IMR-90 (cell line): ENCODE measurements at places on chromosomes 12 and 14.

- no peaks in the 10 kb centered on the region for H3K36me3 ChIP-seq
- no peak overlapping the region for H3K27ac ChIP-seq
- no peak for DNase-seq
- H3K4me1 ChIP-seq, result peaks cover 4% of the 10 kb centered on the region; the same call in 1 of the 2 replicates
- H3K27me3 ChIP-seq, result no peaks in the 10 kb centered on the region
Measured at GRCh38 chr12:12534166-12534866, 28.3 kb downstream of the DUSP16 start.

DNA sequence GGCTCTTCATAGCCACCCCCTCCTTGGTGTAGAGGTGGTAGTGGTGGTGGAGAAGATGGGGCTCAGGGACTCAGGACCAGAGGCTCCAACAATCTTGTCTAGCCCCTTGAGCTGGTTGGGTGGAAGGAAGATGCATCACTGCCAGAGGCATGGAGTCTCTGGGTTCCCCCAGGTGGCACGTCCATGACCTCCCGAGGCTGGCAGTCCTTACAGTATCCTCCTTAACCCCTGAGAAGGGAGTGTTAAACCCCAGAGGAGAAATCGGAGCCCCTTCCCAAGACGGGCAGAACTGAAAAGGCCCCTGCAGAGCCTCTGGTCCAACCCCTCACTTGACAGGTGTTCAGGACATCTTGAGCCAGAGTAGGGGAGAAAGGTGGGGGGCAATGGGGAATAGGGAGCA, 9.1 kb downstream of the KRT83 start:
- peaks cover 2% of the 10 kb centered on the region; the same call in 1 of the 2 replicates for H3K4me1 ChIP-seq
- H3K27ac ChIP-seq, result no peak overlapping the region
- H3K27me3 ChIP-seq, result peaks cover 65% of the 10 kb centered on the region
- no peaks in the 10 kb centered on the region for H3K36me3 ChIP-seq
- H3K4me3 ChIP-seq, result no peak overlapping the region
- no peak for DNase-seq

- H3K4me3 ChIP-seq, result no peak overlapping the region
- no peak for DNase-seq
- H3K27me3 ChIP-seq, result no peaks in the 10 kb centered on the region
- H3K27ac ChIP-seq, result no peak overlapping the region
- no peaks in the 10 kb centered on the region for H3K36me3 ChIP-seq
- no peaks in the 10 kb centered on the region for H3K4me1 ChIP-seq
Measured at GRCh38 chr14:87888136-87888999, 104.6 kb downstream of the GALC start.

GRCh38 chr12:113142173-113142885, 6.8 kb upstream of the RASAL1 start:
- H3K4me1 ChIP-seq, result no peaks in the 10 kb centered on the region
- H3K27ac ChIP-seq, result no peak overlapping the region
- no peak for DNase-seq
- peaks cover 8% of the 10 kb centered on the region for H3K27me3 ChIP-seq
- no peaks in the 10 kb centered on the region for H3K36me3 ChIP-seq
- H3K4me3 ChIP-seq, result no peak overlapping the region

GRCh38 chr12:99619389-99620158, 28.0 kb upstream of the GARIN6 start:
- no peak overlapping the region for H3K4me3 ChIP-seq
- H3K27me3 ChIP-seq, result no peaks in the 10 kb centered on the region
- no peaks in the 10 kb centered on the region for H3K36me3 ChIP-seq
- DNase-seq, result peak; percentile 4
- no peaks in the 10 kb centered on the region for H3K4me1 ChIP-seq

GRCh38 chr14:51202914-51203665, 37.0 kb upstream of the TMX1 start:
- H3K36me3 ChIP-seq, result no peaks in the 10 kb centered on the region
- H3K27ac ChIP-seq, result no peak overlapping the region
- peaks cover 37% of the 10 kb centered on the region for H3K27me3 ChIP-seq
- no peaks in the 10 kb centered on the region for H3K4me1 ChIP-seq
- DNase-seq, result no peak

- no peak overlapping the region for H3K4me3 ChIP-seq
- no peak overlapping the region for H3K27ac ChIP-seq
- no peak for DNase-seq
- no peaks in the 10 kb centered on the region for H3K36me3 ChIP-seq
- peaks cover under 1% of the 10 kb centered on the region; the same call in 1 of the 2 replicates for H3K4me1 ChIP-seq
Measured at GRCh38 chr12:100567945-100568344, 5.5 kb upstream of the GAS2L3 start.

DNA sequence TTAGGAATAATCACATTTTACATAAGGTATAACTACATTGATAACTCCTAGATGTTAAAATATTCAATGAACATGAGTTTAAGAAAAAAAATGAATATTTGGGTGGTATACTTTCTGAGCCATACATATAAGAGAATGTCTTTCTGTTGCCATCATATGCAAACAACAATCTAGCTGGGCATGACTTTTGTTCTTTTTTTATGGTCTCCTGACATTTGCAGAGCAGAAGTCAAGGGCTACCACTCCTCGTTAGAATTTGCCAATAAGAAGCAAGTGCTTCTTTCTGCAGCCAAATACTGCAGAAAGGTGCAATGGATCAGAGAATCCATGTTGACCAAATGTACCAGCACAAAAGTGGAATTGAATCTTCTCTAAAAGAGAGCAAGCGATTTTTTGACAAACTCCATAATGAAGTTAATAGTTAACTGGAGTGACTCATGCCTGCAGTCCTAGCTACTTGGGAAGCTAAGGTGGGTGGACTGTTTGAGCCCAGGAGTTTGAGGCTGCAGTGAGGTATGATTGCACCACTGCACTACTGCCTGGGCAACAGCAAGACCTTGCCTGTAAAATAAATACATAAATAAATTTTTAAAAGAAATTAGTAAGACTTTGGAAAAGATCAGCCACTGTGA, 25.5 kb upstream of the CCDC91 start:
- H3K36me3 ChIP-seq, result no peaks in the 10 kb centered on the region
- no peak overlapping the region for H3K4me3 ChIP-seq
- no peak overlapping the region for H3K27ac ChIP-seq
- H3K27me3 ChIP-seq, result no peaks in the 10 kb centered on the region
- H3K4me1 ChIP-seq, result no peaks in the 10 kb centered on the region

DNA sequence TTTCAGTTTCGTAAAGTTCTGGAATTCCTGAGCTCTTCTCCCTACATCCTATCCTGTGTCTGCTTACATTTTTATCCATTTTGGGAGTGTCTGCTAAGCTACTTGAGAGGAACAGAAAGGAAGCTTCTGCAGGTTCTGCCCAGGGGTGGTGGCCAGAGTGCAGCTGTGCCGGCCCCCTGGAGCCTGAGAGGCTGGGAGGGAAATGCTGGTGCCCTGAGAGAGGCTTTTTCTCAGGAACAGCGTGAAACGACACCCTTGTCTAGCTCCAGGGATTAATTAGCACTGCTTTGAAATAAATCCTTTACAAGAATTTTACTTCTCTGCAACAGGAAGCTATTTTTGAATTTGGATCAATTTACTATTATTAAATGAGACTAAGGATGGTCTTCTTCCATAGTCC, 165.4 kb downstream of the SLC15A5 start:
- H3K4me1 ChIP-seq, result no peaks in the 10 kb centered on the region
- no peak overlapping the region for H3K4me3 ChIP-seq

DNA sequence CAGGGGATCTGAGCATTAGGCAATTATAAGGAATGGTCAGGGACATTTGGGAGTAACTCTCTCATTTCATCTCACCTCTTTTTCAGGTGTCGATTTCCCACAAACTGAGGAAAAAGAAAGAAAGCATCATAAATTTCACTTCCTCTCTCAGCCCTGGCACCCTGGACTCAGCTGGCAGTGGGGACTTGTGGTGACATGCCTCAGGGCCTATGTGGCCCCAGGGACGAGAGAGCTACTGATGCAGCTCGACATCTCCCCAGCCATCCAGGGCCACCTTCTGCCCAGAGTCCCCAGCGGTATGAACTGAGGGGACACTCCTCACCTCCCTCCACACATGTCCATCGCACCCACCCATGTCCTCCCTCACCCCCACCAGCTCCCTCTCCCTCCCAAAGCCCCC, 11.7 kb downstream of the TNFRSF1A start:
- H3K27me3 ChIP-seq, result no peaks in the 10 kb centered on the region
- no peak for DNase-seq
- no peak overlapping the region for H3K4me3 ChIP-seq
- peaks cover 80% of the 10 kb centered on the region for H3K36me3 ChIP-seq

DNA sequence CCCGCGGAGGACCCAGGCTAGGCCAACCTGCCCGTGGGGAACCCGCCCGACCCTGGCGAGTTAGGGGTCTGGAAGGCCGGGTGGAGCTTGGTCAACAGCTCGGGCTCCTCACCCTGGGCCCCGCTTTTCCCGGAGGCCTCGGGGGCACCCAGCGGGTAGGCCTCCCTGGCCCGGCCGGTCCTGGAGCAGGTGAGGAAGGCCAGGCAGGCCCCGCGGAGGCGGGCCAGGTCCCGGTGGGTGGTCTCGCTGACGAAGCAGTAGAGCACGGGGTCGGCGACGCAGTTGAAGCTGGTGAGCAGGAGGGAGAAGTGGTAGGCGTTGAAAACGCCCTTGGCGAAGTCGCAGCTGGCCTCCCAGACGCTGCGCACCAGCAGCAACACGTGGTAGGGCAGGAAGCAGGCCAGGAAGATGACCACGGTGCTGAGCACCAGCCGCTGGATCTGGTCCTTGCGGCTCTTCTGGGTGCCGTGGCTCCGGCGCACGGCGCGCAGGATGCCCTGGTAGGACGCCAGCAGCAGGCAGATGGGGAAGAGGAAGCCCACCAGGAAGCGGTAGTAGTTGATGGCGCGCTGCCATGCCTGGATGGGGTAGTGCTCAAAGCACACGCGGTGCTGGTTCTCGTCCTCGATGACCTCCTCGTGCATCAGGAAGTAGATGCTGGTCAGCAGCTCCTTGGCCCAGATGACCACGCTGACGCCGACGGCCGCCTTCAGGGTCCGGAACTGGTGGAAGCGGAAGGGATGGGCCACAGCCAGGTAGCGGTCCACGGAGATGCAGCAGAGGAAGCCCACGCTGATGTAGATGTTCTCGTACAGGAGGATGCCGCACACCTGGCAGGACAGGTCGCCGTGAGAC, 10.3 kb downstream of the GPR68 start:
- no peak for DNase-seq
- H3K27ac ChIP-seq, result no peak overlapping the region
- peaks cover 3% of the 10 kb centered on the region for H3K4me1 ChIP-seq
- H3K36me3 ChIP-seq, result no peaks in the 10 kb centered on the region
- no peaks in the 10 kb centered on the region for H3K27me3 ChIP-seq

DNA sequence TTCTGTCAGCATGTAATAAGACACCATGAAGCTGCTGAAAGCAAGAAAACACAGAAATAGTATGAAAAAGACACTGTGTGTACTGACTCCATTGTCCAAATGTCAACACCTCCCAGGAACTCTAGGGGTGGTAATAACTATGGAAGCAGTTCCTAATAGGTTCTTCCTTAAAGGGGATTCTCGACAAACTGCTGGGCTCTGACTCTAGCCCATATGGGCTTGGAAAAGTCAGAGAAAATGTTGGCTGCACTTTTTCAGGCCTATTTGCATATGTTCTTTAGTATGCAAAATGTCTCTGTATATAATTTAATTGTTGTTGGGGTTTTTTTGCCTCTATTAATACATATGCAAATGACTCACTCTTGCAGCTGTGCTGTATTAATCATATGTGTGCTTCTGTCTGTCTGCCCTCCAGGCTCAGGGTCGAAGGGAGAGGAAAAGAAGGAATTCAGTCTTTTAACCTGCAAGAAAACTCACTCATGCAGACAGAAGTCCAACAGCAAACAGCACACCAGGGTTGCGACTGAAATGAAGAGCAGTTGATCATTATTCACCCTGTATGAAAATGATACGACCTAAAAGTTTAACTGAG, 317.6 kb downstream of the SOX5 start:
- H3K27me3 ChIP-seq, result no peaks in the 10 kb centered on the region
- DNase-seq, result peak; percentile 23
- no peaks in the 10 kb centered on the region for H3K4me1 ChIP-seq

DNA sequence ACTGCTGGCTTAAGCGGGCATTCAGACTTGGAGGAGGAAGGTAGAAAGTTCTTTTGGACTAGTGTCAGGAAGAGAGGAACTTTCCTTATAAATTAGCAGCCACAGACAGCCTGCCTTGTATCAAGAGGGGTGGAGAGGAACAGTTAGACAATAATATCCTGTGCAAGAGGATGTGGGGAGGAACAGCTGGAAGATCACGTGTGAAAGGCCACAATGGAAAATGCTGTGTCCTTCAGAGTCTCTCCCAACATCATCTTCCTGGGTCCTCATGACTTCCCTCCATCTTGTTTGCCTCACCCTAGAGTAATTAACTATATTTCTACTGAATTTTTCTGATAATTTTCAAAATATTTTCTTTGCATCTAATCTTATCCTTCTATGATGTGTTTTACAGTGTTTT, 117.4 kb downstream of the MGAT4C start:
- DNase-seq, result no peak
- no peaks in the 10 kb centered on the region for H3K36me3 ChIP-seq
- no peak overlapping the region for H3K4me3 ChIP-seq
- H3K4me1 ChIP-seq, result no peaks in the 10 kb centered on the region; the same call in 1 of the 2 replicates

- H3K27ac ChIP-seq, result no peak overlapping the region
- no peak overlapping the region for H3K4me3 ChIP-seq
- no peaks in the 10 kb centered on the region for H3K27me3 ChIP-seq
- no peaks in the 10 kb centered on the region for H3K36me3 ChIP-seq
- H3K4me1 ChIP-seq, result peaks cover 20% of the 10 kb centered on the region
- no peak for DNase-seq
Measured at GRCh38 chr14:75833326-75834020, 148.3 kb downstream of the TGFB3 start.

DNA sequence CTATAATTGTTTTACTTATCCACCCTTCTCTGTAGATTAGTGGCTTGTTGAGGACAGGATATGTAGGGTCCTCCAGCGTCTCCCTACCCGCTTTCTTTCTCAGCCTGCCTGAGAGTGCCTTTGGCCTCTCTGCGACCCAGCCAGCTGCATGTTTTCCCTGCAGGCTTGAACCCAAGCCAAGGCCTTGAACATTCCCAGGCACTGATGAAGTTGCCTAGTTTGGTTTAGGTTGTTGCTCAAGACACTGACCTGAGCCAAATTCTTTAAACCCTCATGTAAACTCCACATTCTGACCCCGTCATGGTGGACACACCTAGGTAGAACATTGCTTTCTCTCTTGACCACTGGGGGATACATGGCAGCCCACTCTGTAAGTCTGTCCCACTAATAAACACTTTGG, 33.4 kb upstream of the TXNRD1 start:
- H3K27ac ChIP-seq, result peak overlapping the region; percentile 77
- H3K27me3 ChIP-seq, result no peaks in the 10 kb centered on the region
- DNase-seq, result peak; percentile 96
- peaks cover 29% of the 10 kb centered on the region for H3K4me1 ChIP-seq
- H3K4me3 ChIP-seq, result no peak overlapping the region

GRCh38 chr14:35114036-35114435, 7.8 kb downstream of the PPP2R3C start:
- H3K4me3 ChIP-seq, result no peak overlapping the region
- peaks cover 14% of the 10 kb centered on the region for H3K4me1 ChIP-seq
- peak; percentile 91 for DNase-seq
- peaks cover 31% of the 10 kb centered on the region for H3K36me3 ChIP-seq

DNA sequence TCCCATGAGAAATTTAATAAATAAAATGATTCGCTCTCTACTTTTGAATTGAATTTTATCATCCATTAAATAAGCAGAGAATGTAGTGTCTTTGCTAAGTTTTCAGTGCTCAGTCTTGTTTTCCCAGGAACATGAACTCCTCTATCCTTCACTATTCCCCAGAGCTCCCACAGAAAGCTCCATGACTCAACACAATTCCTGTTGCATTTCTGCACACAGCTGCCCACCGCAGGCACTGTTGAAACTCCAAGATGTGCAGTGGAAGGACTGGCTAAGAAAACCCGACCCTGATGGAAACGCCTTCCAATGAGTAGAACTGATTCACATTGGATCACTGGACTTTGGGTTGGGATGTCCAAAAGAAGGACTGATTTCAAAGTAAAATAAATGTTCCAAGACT, 202.4 kb upstream of the AMIGO2 start:
- no peaks in the 10 kb centered on the region for H3K36me3 ChIP-seq
- no peak overlapping the region for H3K4me3 ChIP-seq
- H3K27me3 ChIP-seq, result no peaks in the 10 kb centered on the region
- peaks cover 13% of the 10 kb centered on the region for H3K4me1 ChIP-seq
